Heart left ventricle (tissue), 16 donors: ENCODE measurements at places on chromosomes 1 and 21.

- DNase-seq = no peak
These were observed 25.3 kb downstream of the ZFYVE9 start for GRCh38 chr1:52166996-52167753.

GRCh38 chr1:18174037-18174436 is 66.4 kb downstream of the IGSF21 start:
- DNase-seq = no peak

GRCh38 chr1:119919241-119919640 is 22.9 kb upstream of the ADAM30 start:
- DNase-seq = no peak

DNA sequence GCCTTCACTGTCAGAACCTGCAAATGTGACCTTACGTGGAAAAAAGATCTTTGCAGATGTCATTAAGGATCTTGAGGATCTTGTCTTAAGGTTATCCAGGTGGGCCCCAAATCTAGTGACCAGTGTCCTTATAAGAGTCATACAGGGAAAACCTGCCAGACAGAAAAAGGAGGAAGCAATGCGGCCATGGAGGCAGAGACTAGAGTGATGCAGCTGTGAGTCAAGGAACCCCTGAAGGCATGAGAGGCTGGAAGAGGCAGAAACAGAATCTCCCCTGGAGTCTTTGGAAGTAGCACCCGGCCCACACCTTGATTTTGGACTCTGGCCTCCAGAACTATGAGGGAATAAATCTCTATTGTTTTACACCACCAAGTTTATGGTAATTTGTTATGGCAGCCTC is 36.5 kb upstream of the DNASE2B start:
- no peak for DNase-seq
